NCI-H1105 (cell line): ENCODE measurements at places on chromosomes 12 and 14.

DNA sequence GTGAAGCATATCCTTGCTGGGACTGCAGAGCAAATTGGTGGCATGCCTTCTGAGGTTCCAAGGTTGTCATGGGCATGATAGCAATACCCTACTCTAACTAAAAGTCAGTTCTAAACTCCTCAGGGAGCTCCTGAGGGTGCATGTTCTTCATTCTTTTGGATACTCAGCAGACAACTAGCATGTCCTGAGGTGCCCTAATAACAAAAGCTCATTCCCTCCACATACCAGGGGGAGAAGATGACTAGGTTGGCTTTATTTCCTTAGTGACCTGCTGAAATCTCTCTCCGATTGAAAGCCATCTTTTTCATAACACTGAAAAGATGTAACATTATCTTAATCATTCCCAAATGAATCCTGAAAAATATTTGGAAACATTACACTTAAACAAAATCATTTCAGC is 188.7 kb upstream of the IGF1 start:
- no peak for DNase-seq

- DNase-seq, result no peak
Measured at GRCh38 chr12:14482886-14483285, 84.8 kb downstream of the PLBD1 start.

GRCh38 chr14:20630340-20631022 is 11.0 kb downstream of the OR6S1 start:
- DNase-seq, result peak; percentile 69

- no peak for DNase-seq
Measured at GRCh38 chr12:109967383-109968031, 28.7 kb downstream of the GIT2 start.

- no peak for DNase-seq
Measured at GRCh38 chr14:100790502-100791347, 35.2 kb upstream of the MEG3 start.

DNA sequence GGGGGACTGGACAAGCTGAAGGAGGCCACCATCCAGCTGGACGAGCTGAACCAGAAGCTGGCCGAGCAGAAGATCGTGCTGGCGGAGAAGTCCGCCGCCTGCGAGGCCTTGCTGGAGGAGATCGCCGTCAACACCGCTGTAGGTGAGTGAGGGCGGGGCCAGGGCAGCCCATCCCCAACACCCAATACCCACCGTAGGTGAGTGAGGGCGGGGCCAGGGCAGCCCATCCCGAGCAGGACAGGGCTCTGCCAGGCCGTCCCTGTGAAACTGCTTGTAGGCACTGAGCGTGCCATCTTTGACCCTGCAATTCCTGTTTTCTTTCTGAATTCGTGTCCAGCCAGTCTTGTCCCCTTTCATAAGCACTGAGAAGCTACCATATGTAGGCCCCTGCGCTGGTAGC is 74.0 kb downstream of the CCDC92 start:
- DNase-seq, result no peak

- no peak for DNase-seq
Measured at GRCh38 chr14:99257673-99258221, 14.2 kb downstream of the BCL11B start.
